ENCODE measurements at places on chromosomes 7 and 10. TPM values are rescaled to one million over a fixed set of nuclear protein-coding genes. Genes with fewer than 3 reads are reported as not detected.

- no peaks in the 10 kb centered on the region for H3K36me3 ChIP-seq
- no peaks in the 10 kb centered on the region for H3K27me3 ChIP-seq
- peaks cover 2% of the 10 kb centered on the region for H3K4me1 ChIP-seq
Observed at GRCh38 chr7:122887198-122887597, 938 bp upstream of the CADPS2 start.

DNA sequence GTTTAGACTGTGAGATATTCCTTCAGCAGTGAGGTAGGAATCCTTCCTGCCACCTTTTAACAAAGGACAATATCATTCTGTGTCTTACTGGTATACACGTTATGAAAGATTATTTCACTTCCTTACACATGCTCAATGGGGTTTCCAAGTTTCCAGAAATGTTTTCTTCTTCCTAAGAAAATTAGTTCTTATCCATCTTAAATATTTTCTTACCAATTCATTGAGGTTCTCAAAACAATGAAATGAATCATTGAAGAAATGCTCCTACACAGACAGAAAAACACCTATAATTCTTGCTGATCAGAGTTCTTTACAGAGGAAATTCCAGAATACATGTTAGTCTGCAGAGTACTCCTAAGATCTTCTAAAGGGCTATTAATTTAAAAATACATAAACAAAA, 51.4 kb upstream of the SEC61G start:
- H3K36me3 ChIP-seq = no peaks in the 10 kb centered on the region
- H3K27me3 ChIP-seq = no peaks in the 10 kb centered on the region
- H3K4me3 ChIP-seq = no peak overlapping the region
- DNase-seq = no peak

- no peak for DNase-seq
- H3K36me3 ChIP-seq = no peaks in the 10 kb centered on the region
- no peaks in the 10 kb centered on the region for H3K27me3 ChIP-seq
- H3K27ac ChIP-seq = no peak overlapping the region
Observed at GRCh38 chr7:25356534-25357151, 128.4 kb upstream of the NPVF start.

The ADAMTS14 gene
- total RNA-seq = 0.23 TPM

The STAMBPL1 gene
- 2.8 TPM for total RNA-seq

The SPDYE6 gene
- total RNA-seq = not detected
